Subcutaneous preadipocyte (primary cell): ENCODE measurements at places on chromosomes 12 and 14. TPM values are rescaled to one million over a fixed set of nuclear protein-coding genes. Genes with fewer than 3 reads are reported as not detected.

GZMB gene
- not detected in 2 replicates for total RNA-seq

SLC6A13 gene
- total RNA-seq = under 0.01 TPM in 1 of 2 replicates, not detected in the other

SERPINA3 gene
- 0.20 and 1.1 TPM in 2 replicates for total RNA-seq

ERP27 gene
- not detected in 2 replicates for total RNA-seq

TMEM119 gene
- 143 and 173 TPM in 2 replicates for total RNA-seq

TESPA1 gene
- not detected in 2 replicates for total RNA-seq

KRT74 gene
- total RNA-seq = not detected in 2 replicates

KLRC2 gene
- total RNA-seq = not detected in 2 replicates

SOS2 gene
- total RNA-seq = 14.0 and 18.8 TPM in 2 replicates

NGB gene
- not detected in 2 replicates for total RNA-seq

SDSL gene
- total RNA-seq = 2.9 and 3.9 TPM in 2 replicates

CLEC4E gene
- total RNA-seq = not detected in 2 replicates

HOXC9 gene
- total RNA-seq = 2.9 and 8.8 TPM in 2 replicates

NDRG2 gene
- 1.1 TPM in 1 of 2 replicates, not detected in the other for total RNA-seq

GUCY2C gene
- not detected in 2 replicates for total RNA-seq

NPFF gene
- total RNA-seq = not detected in 2 replicates

GPR137C gene
- total RNA-seq = under 0.01 and 0.59 TPM in 2 replicates

SIX6 gene
- total RNA-seq = not detected in 2 replicates

BCDIN3D gene
- 2.9 and 3.3 TPM in 2 replicates for total RNA-seq

TMPRSS12 gene
- total RNA-seq = not detected in 2 replicates

MMAB gene
- 75.7 and 78.3 TPM in 2 replicates for total RNA-seq

NOS1 gene
- not detected in 2 replicates for total RNA-seq
